ENCODE measurements at places on chromosomes 4 and X. TPM values are rescaled to one million over a fixed set of nuclear protein-coding genes. Genes with fewer than 3 reads are reported as not detected.

DNA sequence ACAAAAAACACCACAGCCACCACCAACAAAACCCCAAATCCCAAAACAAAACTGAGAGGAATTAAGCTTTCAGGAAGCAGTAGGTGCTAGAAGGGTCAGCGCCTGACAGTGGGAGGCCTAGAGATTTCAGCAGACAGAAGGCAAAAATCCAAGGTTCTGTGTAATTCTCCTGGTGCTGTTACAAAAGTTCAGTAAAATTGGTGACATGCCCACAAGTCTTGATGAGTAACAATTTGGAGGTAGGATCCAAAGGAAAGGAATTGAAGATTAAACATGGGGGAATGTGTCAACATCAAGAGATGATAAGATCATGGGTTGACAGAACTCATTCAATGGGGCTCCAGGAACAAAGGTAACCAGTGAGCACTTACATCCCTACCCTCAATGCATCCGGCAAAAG, 653.8 kb upstream of the CPEB2 start:
- DNase-seq, result no peak

- DNase-seq, result no peak
These were observed 140.9 kb downstream of the MAPK10 start for GRCh38 chr4:86218746-86219473.

GRCh38 chrX:153724252-153725038, at the start of the genes ABCD1 and BCAP31:
ABCD1 (plus strand) TSS chrX:153724856; CDS start chrX:153725267, 411 bp downstream.
BCAP31 (minus strand) TSS chrX:153724387; CDS start chrX:153723244, 1,143 bp downstream.
- peak; percentile 90 for DNase-seq

Gene STARD8
- total RNA-seq, result 36.5 TPM

- DNase-seq, result no peak
These were observed 338 bp upstream of the KLHL2 start for GRCh38 chr4:165207016-165207430.

Gene UBE2K
- total RNA-seq, result 54.3 TPM

DNA sequence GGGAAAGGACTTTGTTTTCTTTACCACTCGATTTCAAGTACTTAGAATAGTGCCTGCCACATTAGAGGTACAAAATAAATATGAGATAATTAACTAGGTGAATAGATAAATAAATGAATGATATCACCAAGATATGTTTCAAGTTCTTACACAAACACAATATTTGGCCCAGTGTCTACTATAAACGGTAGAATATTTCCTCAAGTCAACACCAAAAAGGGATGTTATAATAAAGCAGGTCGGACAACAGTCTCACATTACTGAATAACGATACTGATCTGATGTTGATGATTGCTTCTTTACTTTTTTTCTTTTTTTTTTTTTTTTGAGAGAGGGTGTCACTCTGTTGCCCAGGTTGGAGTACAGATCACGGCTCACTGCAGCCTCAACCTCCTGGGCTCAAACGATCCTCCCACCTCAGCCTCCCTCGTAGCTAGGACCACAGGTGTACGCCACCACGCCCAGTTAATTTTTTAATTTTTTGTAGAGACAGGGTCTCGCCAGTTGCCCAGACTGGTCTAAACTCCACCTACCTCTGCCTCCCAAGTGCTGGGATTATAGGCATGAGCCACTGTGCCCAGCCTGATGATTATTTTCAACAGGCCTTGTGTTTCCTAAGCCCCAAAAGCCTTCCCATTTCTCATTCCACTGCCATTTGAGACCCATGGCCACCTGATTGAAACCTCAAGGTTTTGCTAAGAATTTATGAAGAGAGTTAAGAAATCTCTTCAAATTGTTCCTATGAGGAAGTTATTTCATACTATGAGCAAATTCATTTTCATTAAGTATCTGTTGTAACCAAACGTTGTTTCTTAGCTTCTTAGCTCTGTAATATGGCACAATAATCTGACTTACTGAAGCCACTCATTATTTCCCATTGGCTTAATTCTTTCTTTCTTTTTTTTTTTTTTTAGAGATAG, 2.3 kb downstream of the MANBA start:
- DNase-seq, result no peak

GRCh38 chr4:69909195-69909594, 21.7 kb upstream of the CSN1S1 start:
- DNase-seq, result no peak

- DNase-seq, result no peak
These were observed 35.6 kb downstream of the ACOX3 start for GRCh38 chr4:8404791-8405515.

Gene CENPU
- 2.2 TPM for total RNA-seq

Gene AADAT
- 4.9 TPM for total RNA-seq

DNA sequence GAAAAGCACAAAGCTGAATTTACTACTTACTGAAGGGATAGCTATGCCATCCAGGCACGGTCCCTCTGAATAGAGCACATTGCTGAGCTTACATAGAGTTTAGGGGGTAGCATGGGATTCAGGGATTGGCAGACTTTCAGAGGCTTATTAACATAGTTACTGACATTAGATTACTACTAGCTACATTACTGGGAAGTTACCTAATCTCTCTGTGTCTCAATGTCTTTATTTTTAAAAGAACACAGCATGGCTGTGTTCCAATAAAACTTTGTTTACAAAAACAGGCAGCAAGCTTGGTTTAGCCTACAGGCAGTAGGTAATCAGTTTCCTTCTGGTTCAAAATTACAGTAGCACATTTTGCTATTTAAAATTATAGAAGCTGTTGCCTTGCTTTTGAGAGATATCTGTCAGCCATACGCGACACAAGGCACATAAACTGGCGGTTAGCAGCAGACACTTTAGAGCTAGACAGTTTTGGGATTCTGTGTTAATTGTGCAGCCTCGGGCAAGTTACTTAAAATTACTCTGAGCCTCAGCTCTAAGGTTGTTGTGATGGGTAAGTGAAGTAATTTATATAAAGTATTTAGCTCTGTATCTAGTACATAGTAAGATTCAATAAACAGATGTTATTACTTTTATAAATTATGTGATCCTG, 6.9 kb downstream of the KLHL8 start:
- DNase-seq, result no peak

- no peak for DNase-seq
These were observed 18.9 kb downstream of the SMC1A start for GRCh38 chrX:53403535-53403934.

DNA sequence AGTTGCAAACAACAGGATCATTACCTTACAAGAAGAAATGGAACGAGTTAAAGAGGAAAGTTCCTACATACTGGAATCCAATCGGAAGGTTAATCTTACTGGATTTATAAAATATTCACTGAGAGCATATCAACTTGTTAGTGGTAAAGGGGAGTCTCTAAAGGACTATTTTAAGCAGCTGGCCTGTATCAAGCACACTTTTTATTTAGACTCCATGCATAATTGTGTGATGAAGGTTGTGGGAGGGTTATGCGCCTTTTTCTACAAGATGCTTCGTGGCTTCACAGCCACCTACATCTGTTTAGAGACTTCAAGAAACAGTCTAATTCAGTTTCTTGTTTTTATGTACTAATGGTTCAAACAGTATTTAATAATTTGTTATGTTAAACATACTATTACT, 56.6 kb downstream of the GRSF1 start:
- no peak for DNase-seq

Gene CCSER1
- total RNA-seq, result 8.4 TPM

Gene UCHL1
- total RNA-seq, result 8.4 TPM

DNA sequence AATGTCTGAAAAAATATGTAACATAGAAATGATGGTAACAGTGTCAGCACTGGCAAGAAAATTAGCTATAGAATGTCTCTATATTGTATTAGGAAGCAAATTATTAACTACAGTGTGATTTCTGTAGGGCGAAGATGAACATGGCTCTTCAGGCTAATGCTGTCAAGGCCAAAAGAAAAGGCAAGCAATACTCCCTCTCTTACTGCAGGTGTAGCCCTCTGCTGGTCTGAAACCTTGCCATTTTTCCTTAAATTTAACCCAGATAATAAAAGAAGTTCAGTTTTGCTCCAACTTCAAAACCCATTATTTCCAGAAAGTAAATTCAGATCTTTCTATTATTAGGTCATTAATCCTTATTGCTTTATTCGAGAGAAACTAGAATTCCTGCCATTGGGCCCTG, 215.9 kb downstream of the LRBA start:
- DNase-seq, result no peak

Gene NUP62CL
- 1.4 TPM for total RNA-seq

DNA sequence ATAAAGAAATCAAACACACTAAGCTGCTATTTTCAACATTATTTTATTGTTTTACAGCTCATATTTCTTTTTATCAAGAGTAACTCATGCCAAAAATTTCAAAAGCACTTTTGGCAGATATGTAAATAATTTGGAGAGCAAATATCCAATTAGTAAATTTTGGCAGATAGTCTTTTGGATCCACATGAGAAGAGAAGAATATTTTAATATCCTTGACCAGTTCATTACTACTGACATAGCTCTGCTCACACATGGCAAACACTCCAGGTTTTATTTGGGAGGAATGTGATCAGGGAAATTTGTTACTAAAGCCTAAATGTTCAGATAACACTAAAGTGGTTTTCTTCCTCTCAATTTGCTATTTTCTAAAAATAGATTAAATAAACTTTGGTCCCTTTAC, 1054.3 kb downstream of the FAT4 start:
- DNase-seq, result no peak

DNA sequence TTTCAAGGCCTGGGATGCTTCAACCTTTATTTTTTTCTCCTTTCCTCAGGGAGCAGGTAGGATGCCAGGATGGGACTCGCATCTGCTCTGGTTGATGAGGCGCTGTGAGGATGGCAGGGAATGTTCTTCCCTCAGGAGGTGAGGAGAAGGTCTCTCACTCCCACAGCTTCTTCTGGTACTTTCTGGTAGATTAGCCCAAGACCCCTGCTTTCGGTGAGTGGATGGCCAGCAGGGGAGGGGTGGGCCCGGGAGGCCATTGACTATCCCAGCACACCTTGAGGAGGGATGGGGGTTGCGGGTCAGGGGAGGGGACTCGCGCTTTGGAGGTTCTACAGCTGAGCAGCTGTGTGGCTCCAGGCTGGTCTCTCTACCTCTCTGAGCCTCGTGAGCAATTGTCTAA, 14.8 kb downstream of the CYTL1 start:
- DNase-seq, result no peak

GRCh38 chr4:79023799-79024770, 84.8 kb upstream of the PAQR3 start:
- no peak for DNase-seq

Gene ARL9
- total RNA-seq, result not detected

Gene SSX3
- not detected for total RNA-seq

Gene MBNL3
- 24.3 TPM for total RNA-seq

Gene CPLX1
- total RNA-seq, result 3.9 TPM

GRCh38 chrX:64377753-64378152, 17.5 kb downstream of the MTMR8 start:
- DNase-seq, result no peak

DNA sequence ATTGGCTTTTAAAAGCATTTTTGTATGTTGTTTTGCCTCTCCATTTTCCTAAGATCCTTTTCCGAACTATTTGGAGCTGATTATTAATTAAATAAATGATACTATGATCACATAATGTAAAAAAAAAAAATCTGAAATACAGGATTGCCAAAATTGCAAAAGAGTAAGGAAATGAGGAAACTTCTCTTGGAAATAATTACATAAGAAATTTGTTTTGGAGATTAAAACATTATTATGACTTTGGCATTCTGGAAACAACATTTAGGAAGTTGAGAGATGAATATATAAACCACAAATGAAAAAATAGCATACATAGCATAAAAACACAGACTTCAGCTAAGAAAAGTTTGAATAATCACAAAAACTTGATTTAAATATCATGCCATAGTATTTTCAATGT, 33.5 kb downstream of the PF4 start:
- no peak for DNase-seq

- DNase-seq, result no peak
These were observed at the start of gene ADH1C for GRCh38 chr4:99352602-99353537. ADH1C (minus strand) TSS chr4:99352746; CDS start chr4:99352675, 71 bp downstream.

- DNase-seq, result peak; percentile 43
These were observed 1.1 kb downstream of the AFF2 start for GRCh38 chrX:148501386-148502066.

DNA sequence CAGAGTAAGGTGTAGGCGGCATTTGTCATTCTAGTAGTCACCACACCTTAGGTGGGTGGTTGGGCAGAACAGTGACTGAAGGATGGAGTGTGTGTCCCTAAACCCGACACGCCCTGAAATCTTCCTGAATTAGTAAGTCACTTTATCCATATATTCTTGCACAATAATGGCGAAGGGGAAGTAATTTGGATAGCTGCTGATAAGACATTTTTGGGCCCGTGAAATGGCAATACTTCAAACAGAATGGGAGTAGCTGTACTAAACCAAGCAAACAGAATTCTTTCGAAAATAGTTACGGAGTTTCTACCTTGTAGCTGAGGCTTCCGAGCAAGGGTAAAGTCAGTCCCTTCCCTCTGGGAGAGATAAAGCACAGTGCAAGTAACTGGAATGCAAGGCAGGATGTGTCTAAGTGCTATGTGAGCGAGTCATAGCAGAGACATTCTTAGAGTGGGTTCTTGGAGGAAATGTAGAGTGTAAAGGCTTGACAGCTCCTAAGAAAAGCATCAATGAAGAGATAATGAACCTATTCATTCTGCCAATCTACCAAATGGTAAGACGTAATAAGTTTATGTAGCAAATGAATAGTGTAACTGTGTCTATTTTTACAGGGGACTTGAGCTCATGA, 72.8 kb downstream of the CLCN5 start:
- no peak for DNase-seq

Gene MGARP
- not detected for total RNA-seq

- DNase-seq, result no peak
These were observed 201.9 kb upstream of the MAMLD1 start for GRCh38 chrX:150161193-150161592.

DNA sequence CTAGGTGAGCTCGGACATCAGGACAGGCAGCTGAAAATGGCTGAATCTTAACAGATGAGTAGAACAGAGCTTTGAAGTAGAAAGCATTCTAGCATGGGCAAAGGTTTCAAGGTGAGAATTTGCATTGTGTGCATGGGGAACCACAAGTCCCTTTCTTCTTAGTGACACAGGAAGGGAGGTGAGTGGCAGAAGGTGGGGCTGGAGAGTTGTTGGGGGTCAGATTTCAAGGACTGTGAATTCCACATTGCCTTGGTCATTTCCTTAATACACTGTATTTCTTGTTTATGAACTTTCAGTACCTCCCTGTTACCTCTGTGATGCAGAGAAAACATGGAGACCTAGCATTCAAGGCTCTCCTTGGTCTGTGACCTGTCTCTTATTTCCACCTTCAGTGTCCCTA, 4.1 kb downstream of the APEX2 start:
- no peak for DNase-seq

Gene GSPT2
- 7.7 TPM for total RNA-seq

Gene GPC3
- 50.2 TPM for total RNA-seq

- DNase-seq, result no peak
These were observed 438.1 kb downstream of the TLL1 start for GRCh38 chr4:166311169-166311568.

Data from lower lobe of right lung (tissue), 2 donors.